T-helper 2 cell treated with Interferon-gamma antibody and Interleukin-4, amounts not matched to agents 100 ng/mL and 5 ng/mL, for 36 hours (primary cell): ENCODE measurements at places on chromosomes 1 and 21. TPM values are rescaled to one million over a fixed set of nuclear protein-coding genes. Genes with fewer than 3 reads are reported as not detected.

EIF4G3 gene
- total RNA-seq, result 48.4 and 49.7 TPM in 2 replicates

TCHH gene
- 0.07 and 0.11 TPM in 2 replicates for total RNA-seq

FOXJ3 gene
- 47.8 and 51.7 TPM in 2 replicates for total RNA-seq

SPRR4 gene
- not detected in 2 replicates for total RNA-seq

KRTAP12-1 gene
- not detected in 2 replicates for total RNA-seq

C8A gene
- not detected in 2 replicates for total RNA-seq

LENEP gene
- 0.59 TPM in 1 of 2 replicates, not detected in the other for total RNA-seq

CD1E gene
- not detected in 2 replicates for total RNA-seq

PRDM16 gene
- not detected in 2 replicates for total RNA-seq

GREM2 gene
- total RNA-seq, result not detected in 2 replicates

DRAXIN gene
- total RNA-seq, result 0.09 and 0.11 TPM in 2 replicates

PODN gene
- total RNA-seq, result not detected in 2 replicates

SLC16A4 gene
- 0.09 and 0.23 TPM in 2 replicates for total RNA-seq

EVA1C gene
- 1.9 and 3.2 TPM in 2 replicates for total RNA-seq

FMOD gene
- 0.07 TPM in 1 of 2 replicates, not detected in the other for total RNA-seq

BTBD19 gene
- 8.8 and 9.7 TPM in 2 replicates for total RNA-seq

SYPL2 gene
- total RNA-seq, result not detected in 2 replicates

FAM151A gene
- not detected in 2 replicates for total RNA-seq

TIE1 gene
- 0.14 and 0.27 TPM in 2 replicates for total RNA-seq

FCRL1 gene
- total RNA-seq, result 0.09 TPM in 1 of 2 replicates, not detected in the other

MNDA gene
- not detected in 2 replicates for total RNA-seq

FCMR gene
- total RNA-seq, result 75.8 and 77.6 TPM in 2 replicates
